C1 segment of cervical spinal cord (tissue), 14 donors: ENCODE measurements at places on chromosomes 1 and 21.

- no peak for DNase-seq
Measured at GRCh38 chr1:191508239-191508638, 650.0 kb upstream of the RGS18 start.

GRCh38 chr1:7322283-7322785 lies 448.8 kb upstream of the VAMP3 start:
- no peak for DNase-seq

DNA sequence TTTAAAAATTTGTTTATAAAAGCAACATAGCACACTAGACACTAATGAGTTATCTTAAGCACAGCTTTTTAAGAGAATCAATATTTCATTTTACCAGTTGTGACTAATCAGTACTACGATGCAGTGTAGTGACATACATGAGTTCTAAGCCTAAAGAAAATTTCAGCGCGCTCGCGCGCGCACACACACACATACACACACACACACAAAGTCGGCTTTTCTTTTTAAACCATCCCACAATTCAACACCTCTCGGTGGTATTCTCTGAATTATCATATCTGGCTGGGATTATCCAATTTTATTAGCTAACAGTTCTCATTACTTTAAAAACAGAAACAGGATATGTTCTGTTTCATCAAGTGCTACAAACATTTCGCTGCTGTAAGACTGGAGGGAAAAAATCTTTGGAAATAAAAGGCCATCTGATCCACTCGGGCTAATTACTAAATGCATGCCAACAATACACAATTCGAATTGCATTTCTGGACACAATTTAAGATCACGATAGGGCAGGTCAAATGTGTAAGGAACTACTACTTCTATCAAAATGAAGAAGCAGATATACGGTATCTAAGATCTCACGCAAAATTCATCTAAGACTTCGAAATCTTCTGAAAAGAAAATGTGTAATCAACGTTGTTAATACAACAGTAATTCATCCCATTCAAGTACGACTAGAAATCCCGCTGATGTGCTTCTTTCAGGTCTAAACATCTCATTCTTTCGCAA lies 1.2 kb downstream of the TUT4 start:
- DNase-seq: no peak

DNA sequence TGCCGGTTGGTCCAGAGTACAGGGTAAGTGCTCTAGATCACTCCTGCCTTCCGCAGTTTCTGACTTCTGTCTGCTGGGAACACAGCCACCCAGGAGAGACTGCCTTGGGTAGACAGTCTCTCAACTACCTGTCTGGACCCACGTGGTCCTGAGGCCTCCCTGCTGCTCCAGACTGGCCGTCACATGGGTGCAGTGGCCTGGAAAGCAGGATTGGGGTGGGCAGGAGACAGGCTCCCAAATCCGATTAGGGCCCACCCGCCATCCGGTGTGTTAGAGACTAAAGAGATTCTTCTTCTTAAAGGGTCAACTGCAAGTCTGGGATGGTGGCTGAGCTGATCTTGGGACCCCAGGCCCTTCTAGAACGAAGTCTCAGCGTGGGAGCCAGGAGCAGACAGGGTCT lies 105.5 kb downstream of the EBNA1BP2 start:
- DNase-seq: no peak

- DNase-seq: no peak
Measured at GRCh38 chr1:114725230-114725629, 8.7 kb upstream of the NRAS start.

- no peak for DNase-seq
Measured at GRCh38 chr1:34500451-34500850, 254.4 kb upstream of the GJB5 start.

DNA sequence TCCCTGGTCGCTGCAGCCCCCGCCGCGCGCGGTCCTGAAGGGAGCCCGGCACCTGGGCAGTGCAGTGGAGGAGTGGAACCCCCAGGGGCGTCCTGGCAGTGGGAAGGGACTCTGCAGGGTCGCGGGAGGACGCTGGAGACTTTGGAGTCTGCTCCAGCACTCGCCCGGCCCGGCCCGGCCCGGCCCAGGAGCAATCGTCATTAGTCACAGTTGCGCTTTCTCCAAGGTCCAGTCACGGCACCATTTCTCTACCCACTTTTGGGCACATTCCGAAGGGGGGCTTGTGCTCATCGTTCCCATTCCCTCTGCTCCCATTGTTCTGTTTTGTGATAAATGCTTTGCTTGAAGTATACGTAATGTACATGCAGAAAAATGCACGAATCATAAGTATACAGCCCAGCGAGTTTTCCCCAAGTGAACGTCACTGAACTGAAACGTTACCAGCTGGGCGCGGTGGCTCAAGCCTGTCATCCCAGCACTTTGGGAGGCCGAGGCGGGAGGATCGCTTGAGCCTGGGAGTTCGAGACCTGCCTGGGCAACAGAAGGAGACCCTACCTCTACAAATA lies 999 bp downstream of the THAP3 start:
- DNase-seq: no peak

DNA sequence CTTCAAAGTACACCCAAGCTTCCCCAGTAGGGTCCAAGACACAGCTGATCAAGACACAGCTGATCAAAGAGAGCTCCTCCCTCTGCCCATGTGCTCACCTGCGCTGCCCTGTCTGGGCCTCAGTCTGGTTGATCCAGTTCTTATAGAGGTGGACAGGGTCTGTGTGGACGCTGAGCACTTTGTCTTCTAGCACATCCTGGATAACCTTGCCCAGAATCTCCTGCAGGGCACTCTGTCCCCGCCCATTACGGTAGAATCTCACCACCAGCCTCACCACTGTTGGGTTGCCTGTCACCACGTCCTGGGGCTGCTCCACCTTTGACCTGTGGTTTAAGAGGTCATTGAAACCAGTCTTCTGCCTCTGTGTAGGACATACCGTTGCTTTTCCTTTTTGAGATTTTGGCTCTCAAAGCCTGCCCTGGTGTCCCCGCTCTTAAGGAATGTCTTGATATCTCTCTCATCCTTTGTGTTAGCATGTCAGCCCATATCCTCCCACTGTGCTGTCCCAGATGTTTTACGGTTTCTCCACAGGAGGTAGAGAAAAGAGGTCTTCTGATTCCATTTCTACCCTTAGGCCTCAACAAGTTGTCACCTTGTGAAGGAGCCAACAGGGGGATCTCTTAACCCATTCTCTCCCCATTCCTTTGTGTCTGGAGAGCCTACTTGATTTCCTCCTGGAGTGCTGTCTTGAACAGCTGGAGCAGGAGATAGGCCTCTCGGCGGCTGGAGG lies 33.5 kb downstream of the IQGAP3 start:
- DNase-seq: no peak

- no peak for DNase-seq
Measured at GRCh38 chr1:231162297-231162969, 575 bp downstream of the TRIM67 start.

- no peak for DNase-seq
Measured at GRCh38 chr1:108878678-108879077, 1.9 kb downstream of the GPSM2 start.
